ENCODE measurements at places on chromosomes 4 and X.

- no peak for DNase-seq
- H3K27ac ChIP-seq = no peak overlapping the region
- no peaks in the 10 kb centered on the region for H3K4me1 ChIP-seq
- no peaks in the 10 kb centered on the region for H3K36me3 ChIP-seq
- no peaks in the 10 kb centered on the region for H3K27me3 ChIP-seq
- H3K4me3 ChIP-seq = no peak overlapping the region
Measured at GRCh38 chrX:49192722-49193328, 6.7 kb upstream of the PRICKLE3 start.

GRCh38 chr4:168667921-168668320 is 171.1 kb downstream of the PALLD start:
- H3K4me1 ChIP-seq = no peaks in the 10 kb centered on the region
- H3K36me3 ChIP-seq = no peaks in the 10 kb centered on the region
- H3K27ac ChIP-seq = no peak overlapping the region
- no peaks in the 10 kb centered on the region for H3K27me3 ChIP-seq

- peaks cover 27% of the 10 kb centered on the region for H3K36me3 ChIP-seq
- H3K27me3 ChIP-seq = no peaks in the 10 kb centered on the region
- H3K4me1 ChIP-seq = peaks cover 42% of the 10 kb centered on the region
- H3K4me3 ChIP-seq = no peak overlapping the region
- DNase-seq = peak; percentile 71
Measured at GRCh38 chr4:7810783-7811535, 128.7 kb downstream of the AFAP1 start.

DNA sequence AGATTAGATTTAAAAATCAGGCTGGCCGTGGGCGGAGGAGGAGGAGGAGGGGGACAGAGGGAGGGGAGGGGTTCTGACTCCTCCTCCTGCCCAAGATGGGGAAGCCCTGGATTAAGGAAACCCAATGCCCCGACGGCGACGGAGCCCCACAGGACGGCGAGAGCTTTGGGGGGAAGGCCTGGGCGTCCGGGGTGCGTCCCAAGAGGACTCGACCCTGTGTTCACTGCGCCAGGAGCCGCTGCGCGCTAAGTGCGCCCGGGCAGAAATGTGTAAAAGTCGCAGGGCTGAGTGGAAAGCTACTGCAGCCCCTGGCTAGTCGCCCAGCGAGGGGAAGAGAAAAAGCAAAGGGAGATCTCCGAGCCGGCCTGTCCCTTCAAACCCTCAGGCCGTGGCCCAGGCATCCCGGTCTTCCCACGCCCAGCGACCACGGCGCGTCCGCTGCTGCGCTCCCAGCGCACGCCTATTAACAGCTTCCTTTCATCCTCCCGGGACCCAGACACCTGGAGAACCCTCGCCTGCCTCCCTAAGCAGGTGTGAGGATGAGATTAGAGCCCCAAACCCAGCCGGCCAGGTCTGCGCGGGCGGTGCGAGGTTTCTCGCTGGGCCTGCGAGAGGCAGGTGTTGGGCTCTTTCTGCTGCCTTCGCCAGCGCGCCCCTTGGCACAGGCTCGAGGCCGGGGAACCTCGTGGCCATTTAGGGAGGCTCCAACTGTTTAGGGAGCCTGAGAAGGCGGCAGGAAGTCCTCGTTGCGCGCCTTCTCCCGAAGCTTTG is 1.4 kb upstream of the RPS6KA3 start:
- H3K27ac ChIP-seq = peak overlapping the region; percentile 92
- peaks cover 4% of the 10 kb centered on the region for H3K27me3 ChIP-seq

DNA sequence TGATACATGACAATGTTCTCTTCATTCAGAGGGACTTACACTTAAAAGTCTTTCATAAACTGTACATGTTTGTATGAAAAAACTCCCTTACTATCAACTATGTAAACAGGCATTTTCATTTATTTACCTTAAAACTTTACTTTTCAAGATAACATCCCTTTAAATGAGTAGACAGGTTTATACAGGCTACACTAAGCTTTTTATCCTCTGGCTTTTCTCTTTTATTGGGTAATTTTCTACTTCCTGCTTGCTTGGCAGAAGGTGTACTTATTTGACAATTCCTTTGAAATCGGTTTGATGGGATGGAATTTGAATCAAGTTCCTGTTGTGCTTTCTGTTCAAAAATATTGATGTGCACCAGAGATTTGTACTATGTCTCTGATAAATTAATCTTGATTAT is 81.4 kb downstream of the PTPN13 start:
- H3K4me1 ChIP-seq = no peaks in the 10 kb centered on the region
- peaks cover 9% of the 10 kb centered on the region for H3K36me3 ChIP-seq
- no peak overlapping the region for H3K27ac ChIP-seq
- no peaks in the 10 kb centered on the region for H3K27me3 ChIP-seq

- H3K4me1 ChIP-seq = no peaks in the 10 kb centered on the region
- no peak overlapping the region for H3K4me3 ChIP-seq
- peak overlapping the region; percentile 27 for H3K27ac ChIP-seq
- peaks cover 41% of the 10 kb centered on the region for H3K27me3 ChIP-seq
Measured at GRCh38 chrX:40106676-40107290, 9.0 kb upstream of the BCOR start.

Measured in lung (tissue), 17 donors.